ENCODE measurements at places on chromosomes 2 and 18.

DNA sequence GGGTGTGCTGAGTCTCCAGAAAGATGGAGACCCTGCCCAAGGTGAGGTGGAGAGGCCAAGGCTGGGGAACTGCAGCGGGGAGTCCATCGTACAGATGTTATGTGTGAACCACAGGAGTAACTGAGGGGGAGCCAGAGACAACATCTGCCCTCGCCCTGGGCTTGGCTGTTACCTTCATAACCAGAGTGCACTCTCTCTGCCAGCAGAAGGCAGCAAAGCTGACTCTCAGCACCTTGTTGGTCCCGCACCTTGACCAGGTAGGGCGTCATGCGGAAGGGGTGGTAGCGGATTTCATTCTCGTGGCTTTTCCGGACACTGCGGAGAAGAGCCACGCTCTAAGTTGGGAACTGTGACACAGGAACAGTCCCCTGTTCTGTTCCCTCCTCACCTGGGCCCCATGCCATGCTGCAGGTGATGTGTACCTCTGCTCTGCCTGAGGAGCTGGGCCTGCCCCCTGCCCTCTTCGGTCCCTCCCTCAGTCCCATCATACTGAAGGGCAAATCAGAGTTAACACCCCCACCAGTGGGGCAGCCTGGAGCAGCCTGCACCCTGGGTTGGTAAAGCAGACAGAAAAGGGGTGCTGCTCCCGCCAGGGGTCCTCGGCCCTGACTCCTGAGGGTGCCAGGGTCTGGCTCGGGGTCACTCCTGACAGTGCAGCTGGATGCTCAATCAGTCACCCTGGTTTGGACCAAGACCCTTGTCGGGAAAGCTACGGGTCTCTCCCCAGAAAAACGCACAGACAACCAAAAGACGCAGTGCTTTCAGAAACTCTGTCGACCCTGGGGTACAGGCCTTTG is 20.3 kb downstream of the PER2 start:
- DNase-seq: no peak

- peak; percentile 29 for DNase-seq
Measured at GRCh38 chr18:58615140-58616132, 13.5 kb downstream of the ALPK2 start.

DNA sequence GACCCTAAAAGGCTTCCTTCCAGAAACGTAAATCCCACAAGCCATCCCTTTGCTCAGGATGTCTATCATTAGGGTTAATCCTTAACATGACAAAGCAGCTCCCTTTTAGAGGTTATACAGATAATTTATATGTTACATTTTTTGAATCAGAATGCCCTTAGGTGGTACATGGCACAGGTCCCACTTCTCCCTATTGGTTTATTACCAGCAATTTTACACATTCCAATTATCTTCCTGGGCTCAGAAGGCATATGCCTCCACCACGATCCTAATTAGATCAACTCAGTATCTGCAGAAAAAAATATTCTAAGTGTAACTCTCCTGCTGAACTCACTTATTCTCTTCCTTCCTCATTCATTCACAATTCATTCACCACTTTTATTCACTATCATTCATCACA is 507.0 kb upstream of the MAP2 start:
- DNase-seq: no peak

GRCh38 chr2:226153553-226153952 is 646.1 kb downstream of the IRS1 start:
- no peak for DNase-seq

- no peak for DNase-seq
Measured at GRCh38 chr2:231187736-231188505, 10.5 kb upstream of the ARMC9 start.

GRCh38 chr2:104871972-104872865 is 18.3 kb downstream of the POU3F3 start:
- DNase-seq: no peak

- no peak for DNase-seq
Measured at GRCh38 chr18:79383388-79384056, 12.2 kb upstream of the NFATC1 start.

DNA sequence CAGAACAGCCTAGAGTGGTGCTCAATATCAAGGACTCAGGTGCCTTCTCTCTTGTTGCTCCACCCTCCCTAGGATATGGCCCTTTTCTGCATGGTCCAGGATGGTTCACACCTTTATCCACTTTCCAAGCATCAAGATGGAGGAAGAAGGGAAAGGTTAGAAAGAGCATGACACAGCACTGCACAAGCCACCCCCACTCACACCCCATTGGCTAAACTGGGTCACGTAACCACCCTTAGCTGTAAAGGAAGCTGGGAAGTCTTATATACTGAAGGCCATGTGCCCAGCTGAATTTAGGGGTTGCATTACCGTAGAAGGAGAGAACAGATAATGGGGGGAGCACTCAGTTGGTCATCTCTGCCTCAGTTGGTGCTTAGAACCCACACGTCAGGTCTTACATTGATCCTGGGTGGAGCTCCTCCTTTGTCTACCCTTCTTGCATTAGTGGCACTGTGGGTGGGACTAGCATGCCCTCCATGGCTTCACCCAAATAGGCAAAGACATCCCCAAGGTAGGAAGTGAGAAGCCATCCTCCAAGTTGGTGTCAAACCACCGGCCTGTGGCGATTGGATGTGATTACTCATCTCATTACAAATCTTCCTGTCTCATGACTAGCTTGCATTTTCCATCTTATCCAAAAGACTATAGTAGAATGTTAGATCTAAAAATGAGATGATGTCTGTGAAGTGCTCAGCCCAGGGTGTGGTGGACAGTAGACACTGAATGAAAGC is 248.5 kb downstream of the HAUS1 start:
- no peak for DNase-seq

DNA sequence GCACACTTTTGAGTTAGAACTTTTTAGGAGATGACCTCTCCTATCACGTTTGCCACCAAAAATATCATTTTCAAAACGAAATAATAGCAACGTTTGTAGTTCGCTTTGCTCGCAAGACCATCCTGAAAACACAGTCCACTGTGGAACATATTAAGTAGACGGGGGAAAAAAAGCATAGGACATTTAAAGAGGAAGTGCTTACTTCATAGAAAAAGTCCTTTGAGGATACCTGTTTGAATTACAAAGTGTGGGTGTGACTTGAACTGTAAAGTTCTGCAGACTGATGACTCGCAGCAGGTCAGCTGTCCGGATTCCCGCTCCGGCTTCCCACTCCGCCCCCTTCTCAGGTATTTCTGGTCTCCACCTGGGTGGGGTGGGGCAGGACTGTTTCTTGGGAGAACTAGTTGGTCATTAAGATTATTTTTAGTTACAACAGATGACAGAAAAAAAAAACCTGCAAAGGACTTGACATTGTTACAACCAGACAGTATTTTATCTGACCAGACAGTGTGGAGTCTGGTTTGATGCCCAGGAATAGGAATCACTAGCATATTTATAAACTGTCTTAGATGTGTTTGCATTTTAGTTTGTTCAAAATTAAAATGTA is 13.3 kb downstream of the CNOT11 start:
- DNase-seq: no peak

DNA sequence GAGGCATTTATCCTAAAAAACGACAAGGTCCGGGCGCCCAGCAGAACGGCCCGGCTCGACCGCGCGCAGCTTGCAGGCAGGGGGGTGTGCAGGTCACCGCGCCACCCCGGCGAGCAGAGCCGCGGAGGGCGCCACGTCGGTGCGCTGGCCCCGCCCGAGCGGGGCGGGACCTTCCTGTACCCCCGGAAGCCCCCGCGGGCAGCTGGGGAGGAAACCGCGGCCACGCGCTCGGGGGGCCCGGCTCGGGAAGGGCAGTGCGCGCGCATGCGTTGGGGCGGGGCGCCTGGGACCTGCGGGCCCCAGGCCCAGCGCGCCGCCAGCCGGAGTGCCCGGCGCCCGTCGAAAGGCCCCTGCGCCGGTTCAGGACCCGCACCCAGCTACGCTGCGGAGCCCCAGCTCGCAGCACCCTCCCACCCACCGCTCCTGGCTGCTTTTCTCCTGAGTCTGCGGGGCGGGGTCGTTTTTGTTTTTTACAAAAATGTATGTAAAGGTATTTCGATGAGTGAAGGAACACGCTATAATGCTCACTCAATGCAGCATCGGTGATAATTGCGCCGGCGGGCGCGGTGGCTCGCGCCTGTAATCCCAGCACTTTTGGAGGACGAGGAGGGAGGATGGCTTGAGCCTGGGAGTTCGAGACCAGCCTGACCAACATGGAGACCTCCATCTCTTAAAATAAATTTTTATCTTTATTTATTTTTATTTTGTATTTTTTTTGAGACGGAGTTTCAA is 47.7 kb upstream of the POMC start:
- DNase-seq: peak; percentile 76

DNA sequence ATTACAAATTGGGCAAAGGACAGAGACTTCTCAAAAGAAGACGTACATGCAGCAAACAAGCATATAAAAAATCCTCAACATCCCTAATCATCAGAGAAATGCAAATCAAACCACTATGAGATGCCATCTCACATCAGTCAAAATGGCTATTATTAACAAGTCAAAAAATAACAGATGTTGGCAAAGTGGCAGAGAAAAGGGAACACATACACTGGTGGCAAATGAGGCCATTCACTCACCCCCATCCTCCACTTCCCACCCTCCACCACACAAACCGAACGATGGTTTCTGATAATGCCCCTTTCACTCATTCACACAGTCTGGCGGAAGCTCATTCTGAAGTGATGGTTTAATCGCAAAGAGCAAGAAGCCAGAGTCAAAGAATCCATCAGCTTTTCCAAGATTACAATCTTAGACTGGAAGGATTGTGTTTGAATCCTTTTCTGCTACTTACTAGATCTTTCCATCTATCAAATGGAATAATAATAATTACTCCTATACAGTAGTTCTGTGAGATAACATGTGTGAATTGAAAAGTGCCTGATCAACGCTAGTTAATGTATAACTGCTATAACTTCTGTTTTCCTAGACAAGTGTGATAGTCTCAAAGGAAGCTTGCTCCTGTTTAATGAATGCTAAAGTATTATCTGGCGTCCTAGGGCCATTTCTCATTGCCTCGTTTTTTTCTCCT is 16.9 kb upstream of the CD28 start:
- DNase-seq: no peak

- no peak for DNase-seq
Measured at GRCh38 chr18:371609-371982, 103.7 kb upstream of the THOC1 start.

- DNase-seq: no peak
Measured at GRCh38 chr2:39429746-39430145, 7.3 kb downstream of the MAP4K3 start.

All from stimulated activated CD4-positive, alpha-beta T cell treated with anti-CD3 and anti-CD28 coated beads, TNF-alpha, amount 100 ng/mL, for 4 hours (primary cell).